ENCODE measurements at places on chromosomes 16 and 17.

- DNase-seq = no peak
Observed at GRCh38 chr17:79842136-79842655, 3.0 kb upstream of the CBX4 start.

DNA sequence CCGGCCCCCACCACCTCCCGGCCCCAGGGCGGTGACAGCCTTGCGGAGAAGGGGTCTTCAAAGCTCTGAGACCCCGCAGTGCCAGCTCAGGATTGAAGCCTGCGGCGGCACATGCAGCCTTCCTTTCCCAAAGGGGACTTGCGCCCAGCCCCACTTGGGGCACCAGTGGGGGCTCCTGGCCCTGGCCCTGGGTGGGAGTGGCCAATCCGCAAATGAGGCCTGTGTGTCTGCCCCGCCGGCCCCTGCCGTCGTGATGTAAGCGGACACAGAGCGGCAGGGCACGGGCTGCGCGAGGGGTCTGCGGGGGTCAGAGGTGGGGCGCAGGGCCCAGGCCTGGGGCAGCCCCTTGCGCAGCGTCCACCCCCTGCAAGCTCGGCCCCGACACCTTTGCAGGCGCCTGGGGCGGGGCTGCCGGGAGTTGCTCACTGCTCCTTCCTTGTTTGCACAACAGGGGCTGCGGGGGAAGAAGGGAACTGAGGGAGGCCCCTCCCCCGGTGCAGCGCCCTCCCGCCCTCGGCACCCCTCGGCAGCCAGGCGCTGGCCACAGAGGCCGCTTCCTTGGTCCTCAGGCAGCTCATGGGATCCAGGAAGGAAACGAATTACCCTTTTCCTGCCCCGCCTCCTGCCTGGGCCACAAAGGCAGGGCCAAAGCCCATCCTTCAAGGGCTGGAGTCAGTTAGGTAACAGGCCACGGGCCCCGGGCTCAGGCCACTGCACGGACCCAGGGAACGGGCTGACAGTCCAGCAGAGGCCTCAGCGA is 2.9 kb downstream of the SLC16A3 start:
- DNase-seq = peak; percentile 60

DNA sequence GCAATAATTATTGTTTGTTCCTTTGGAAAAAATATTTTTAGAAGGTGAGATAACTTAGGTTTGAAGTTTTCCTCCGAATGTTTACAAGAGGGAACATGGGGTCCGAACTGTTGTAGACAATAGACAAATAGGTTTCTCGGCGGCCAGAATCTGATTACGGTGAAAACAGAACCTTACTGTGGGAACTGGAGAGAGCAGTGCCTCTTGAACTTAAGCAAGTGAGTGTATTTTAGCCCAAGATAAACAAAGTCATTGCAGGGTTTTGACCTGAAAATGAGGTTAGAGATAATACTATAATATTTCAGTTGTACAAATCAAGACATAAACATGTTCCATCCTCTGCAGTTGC is 134.7 kb downstream of the ABCA8 start:
- DNase-seq = no peak

GRCh38 chr16:53632526-53632925 is 71.1 kb downstream of the RPGRIP1L start:
- no peak for DNase-seq

GRCh38 chr16:12651765-12652512 is 151.7 kb downstream of the CPPED1 start:
- no peak for DNase-seq

- peak; percentile 41 for DNase-seq
Observed at GRCh38 chr17:43578699-43579565, 32.8 kb upstream of the ETV4 start.
